H9 (cell line): ENCODE measurements at places on chromosomes 3 and 15. TPM values are rescaled to one million over a fixed set of nuclear protein-coding genes. Genes with fewer than 3 reads are reported as not detected.

Gene CCR3
- not detected in 2 replicates for total RNA-seq

Gene CHST14
- total RNA-seq = 24.4 and 25.7 TPM in 2 replicates

- H3K36me3 ChIP-seq = no peaks in the 10 kb centered on the region
- H3K4me1 ChIP-seq = no peaks in the 10 kb centered on the region; the same call in 1 of the 2 replicates
- no peak overlapping the region for H3K4me3 ChIP-seq
- DNase-seq = no peak
- no peaks in the 10 kb centered on the region for H3K27me3 ChIP-seq
Observed at GRCh38 chr15:75230016-75230343, 28.2 kb upstream of the GOLGA6C start.

DNA sequence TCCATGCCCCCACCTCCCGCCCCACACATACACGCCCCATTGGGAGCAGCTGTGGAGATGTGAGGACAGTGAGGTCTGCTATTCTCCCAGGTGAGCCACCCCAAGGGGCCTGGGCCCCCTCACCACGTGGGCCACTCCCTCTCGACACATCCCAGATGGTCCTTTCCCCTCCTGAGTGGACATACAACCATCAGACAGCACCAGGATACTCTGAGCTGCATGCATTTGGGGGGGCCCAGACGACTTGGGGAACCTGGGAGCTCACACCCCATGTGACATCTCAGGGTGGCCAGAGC lies 17.5 kb downstream of the FBLN2 start:
- H3K4me1 ChIP-seq = no peaks in the 10 kb centered on the region
- DNase-seq = no peak
- no peaks in the 10 kb centered on the region for H3K36me3 ChIP-seq
- no peak overlapping the region for H3K27ac ChIP-seq
- no peak overlapping the region for H3K4me3 ChIP-seq
- H3K27me3 ChIP-seq = no peaks in the 10 kb centered on the region

Gene CLPX
- total RNA-seq = 53.8 and 55.8 TPM in 2 replicates

DNA sequence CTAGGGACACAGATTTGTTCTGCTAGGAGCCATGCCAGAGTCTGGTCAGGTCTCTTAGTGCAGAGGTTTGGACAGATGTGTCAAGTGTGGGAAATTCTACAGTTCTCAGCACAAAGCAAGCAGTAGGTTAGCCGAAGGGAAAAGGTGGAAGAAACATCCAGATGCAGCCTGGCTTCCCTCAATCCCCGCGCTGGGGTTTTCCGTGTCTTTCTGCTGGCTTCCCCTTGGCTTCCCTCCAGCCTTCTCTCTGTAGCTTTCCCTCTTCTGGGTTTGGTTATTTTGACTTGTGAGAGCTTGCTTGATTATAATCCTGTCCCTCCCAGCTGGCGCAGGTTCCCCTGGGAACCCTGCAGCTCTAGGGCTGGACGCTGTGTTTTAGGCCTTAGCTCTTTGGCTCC lies 4.1 kb downstream of the TF start:
- no peaks in the 10 kb centered on the region for H3K4me1 ChIP-seq
- H3K4me3 ChIP-seq = no peak overlapping the region
- no peaks in the 10 kb centered on the region for H3K27me3 ChIP-seq
- no peaks in the 10 kb centered on the region for H3K36me3 ChIP-seq
- no peak for DNase-seq

GRCh38 chr3:72306800-72307341 lies 521.9 kb upstream of the PROK2 start:
- no peaks in the 10 kb centered on the region for H3K36me3 ChIP-seq
- H3K4me3 ChIP-seq = no peak overlapping the region
- DNase-seq = peak; percentile 67
- no peak overlapping the region for H3K27ac ChIP-seq

- no peak overlapping the region for H3K4me3 ChIP-seq
- no peak for DNase-seq
- no peaks in the 10 kb centered on the region for H3K36me3 ChIP-seq
- H3K27ac ChIP-seq = no peak overlapping the region
- H3K4me1 ChIP-seq = peaks cover 2% of the 10 kb centered on the region; the same call in 1 of the 2 replicates
- no peaks in the 10 kb centered on the region for H3K27me3 ChIP-seq
Observed at GRCh38 chr3:31075471-31075870, 181.0 kb upstream of the GADL1 start.

- H3K27ac ChIP-seq = no peak overlapping the region
- H3K27me3 ChIP-seq = no peaks in the 10 kb centered on the region
- no peaks in the 10 kb centered on the region for H3K36me3 ChIP-seq
- no peak for DNase-seq
- H3K4me3 ChIP-seq = no peak overlapping the region
- no peaks in the 10 kb centered on the region for H3K4me1 ChIP-seq
Observed at GRCh38 chr3:98655666-98656065, 62.3 kb upstream of the CPOX start.

- H3K36me3 ChIP-seq = no peaks in the 10 kb centered on the region
- H3K27ac ChIP-seq = no peak overlapping the region
- no peak overlapping the region for H3K4me3 ChIP-seq
- DNase-seq = no peak
- H3K4me1 ChIP-seq = no peaks in the 10 kb centered on the region; the same call in 1 of the 2 replicates
Observed at GRCh38 chr3:169627073-169627472, 36.4 kb downstream of the MECOM start.

GRCh38 chr3:52087731-52088130 lies 31.4 kb upstream of the DUSP7 start:
- H3K4me1 ChIP-seq = no peaks in the 10 kb centered on the region
- peaks cover 12% of the 10 kb centered on the region for H3K36me3 ChIP-seq
- DNase-seq = no peak
- H3K4me3 ChIP-seq = no peak overlapping the region

DNA sequence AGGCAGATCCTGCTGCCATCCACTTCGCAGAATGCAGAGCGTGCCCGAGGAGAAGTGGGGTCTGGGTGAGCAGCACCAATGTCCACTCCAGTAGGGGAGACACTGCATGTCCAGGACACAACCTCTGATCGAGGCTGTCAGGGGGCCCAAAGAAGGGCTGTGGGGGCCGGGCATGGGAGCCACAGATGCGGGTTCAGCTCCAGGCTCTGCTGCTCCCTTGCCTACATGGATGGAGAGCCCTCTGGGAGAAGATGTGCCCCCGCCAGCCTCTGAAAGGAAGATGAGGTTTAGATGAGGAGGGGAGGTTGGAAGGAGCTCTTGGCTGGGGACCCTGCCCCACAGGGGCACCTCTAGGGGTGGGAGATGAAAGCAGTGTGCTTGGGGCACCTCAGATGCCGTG lies 75.4 kb downstream of the KLF13 start:
- no peaks in the 10 kb centered on the region; the same call in 2 of the 3 replicates for H3K36me3 ChIP-seq
- H3K4me3 ChIP-seq = no peak overlapping the region
- DNase-seq = no peak
- no peaks in the 10 kb centered on the region for H3K27me3 ChIP-seq
- H3K4me1 ChIP-seq = no peaks in the 10 kb centered on the region

- no peak overlapping the region for H3K27ac ChIP-seq
- H3K4me1 ChIP-seq = peaks cover 7% of the 10 kb centered on the region; the same call in 1 of the 2 replicates
- H3K4me3 ChIP-seq = no peak overlapping the region
- no peaks in the 10 kb centered on the region for H3K27me3 ChIP-seq
Observed at GRCh38 chr3:169505577-169506230, 157.8 kb downstream of the MECOM start.

DNA sequence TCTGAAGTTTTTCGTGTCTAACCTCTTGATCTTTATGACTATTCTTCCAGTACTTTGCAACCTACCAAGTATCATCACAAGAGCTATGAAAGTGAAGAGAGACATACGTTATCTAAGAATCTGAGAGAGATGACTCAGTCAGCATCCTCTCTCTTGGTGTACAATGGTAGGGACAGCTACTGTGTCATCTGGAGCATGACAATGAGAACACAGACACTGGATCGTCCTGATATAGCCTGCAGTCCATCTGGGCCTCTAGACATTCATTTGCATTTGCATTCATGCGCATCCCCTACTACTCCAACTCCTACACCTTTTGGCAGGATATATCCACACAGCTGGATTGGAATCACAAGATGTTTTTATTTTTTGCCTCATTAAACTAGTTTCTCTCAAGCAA lies 115.2 kb downstream of the PEX5L start:
- H3K4me1 ChIP-seq = no peaks in the 10 kb centered on the region; the same call in 1 of the 2 replicates
- no peak for DNase-seq
- no peaks in the 10 kb centered on the region for H3K27me3 ChIP-seq
- H3K36me3 ChIP-seq = no peaks in the 10 kb centered on the region
- no peak overlapping the region for H3K4me3 ChIP-seq

- no peaks in the 10 kb centered on the region for H3K36me3 ChIP-seq
- no peak for DNase-seq
- H3K4me1 ChIP-seq = no peaks in the 10 kb centered on the region
- no peak overlapping the region for H3K27ac ChIP-seq
Observed at GRCh38 chr3:159548675-159549335, 439.8 kb upstream of the IL12A start.

DNA sequence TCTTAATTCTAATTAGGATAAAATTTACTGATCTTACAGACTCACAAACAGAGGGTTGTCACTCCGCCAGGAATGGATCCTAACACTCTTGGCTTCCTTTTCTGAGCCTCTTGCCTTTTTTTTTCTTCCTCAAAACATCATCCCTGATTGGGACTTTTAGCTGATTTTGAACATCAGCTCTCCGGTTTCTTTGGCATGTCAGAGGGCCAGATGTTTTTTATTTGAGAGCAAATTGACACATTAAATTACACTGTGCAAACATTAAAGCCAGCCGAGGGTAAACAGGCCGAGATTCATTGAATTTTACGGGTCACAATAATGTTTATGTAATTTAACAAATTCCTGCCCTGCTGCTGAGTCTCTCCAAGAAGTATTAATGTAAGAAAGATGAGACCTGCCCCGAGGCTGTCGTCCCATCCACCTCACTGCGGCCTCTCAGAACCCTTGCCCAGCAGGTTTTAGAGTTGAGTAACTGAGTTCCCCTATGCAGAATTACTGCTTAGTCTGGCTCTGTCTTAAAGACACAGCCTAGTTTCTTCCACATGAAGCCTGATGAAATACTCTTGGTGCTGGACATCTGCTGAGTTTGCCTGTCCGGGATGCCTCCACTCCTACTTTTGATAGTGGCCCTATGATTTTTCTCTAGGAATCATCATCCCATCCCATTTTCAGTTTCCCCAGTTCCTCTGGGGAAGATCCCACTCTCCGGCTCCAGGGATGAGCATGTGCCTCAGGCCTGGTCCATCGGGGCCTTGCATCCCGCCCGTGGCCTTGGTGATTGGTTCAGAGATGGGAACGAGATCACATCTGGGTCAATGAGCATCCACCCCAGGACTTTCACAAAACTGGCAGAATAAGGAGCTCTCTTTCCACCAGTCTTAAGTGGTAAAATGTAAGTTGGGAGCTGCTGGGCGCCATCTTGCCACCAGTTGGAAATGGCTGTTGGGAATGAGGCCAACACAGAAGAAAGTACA lies 226.6 kb upstream of the TLE3 start:
- H3K4me3 ChIP-seq = no peak overlapping the region
- H3K4me1 ChIP-seq = peaks cover 3% of the 10 kb centered on the region; the same call in 1 of the 2 replicates
- H3K27me3 ChIP-seq = no peaks in the 10 kb centered on the region
- DNase-seq = no peak
- H3K27ac ChIP-seq = no peak overlapping the region

DNA sequence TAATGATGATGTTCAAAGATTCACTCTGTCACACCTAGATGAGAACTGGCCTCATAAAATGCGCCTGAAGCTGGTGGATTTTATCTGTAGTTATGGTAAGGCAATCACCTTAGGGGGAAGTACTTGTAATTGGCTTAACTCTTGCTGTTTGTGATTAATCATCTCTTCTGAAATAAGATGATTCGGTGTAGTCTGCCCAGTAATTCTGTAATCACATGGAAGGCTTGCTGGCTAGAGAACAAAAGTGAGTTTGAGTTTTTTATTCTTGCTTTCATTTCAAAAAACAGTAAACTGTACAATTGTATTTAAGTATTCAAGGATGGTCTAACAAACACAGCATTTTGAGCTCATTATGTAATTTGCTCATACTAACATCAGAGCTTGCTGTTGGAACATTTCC lies 72.1 kb downstream of the OTOL1 start:
- H3K4me1 ChIP-seq = no peaks in the 10 kb centered on the region
- H3K36me3 ChIP-seq = no peaks in the 10 kb centered on the region
- no peak overlapping the region for H3K27ac ChIP-seq
- no peaks in the 10 kb centered on the region for H3K27me3 ChIP-seq
- DNase-seq = no peak

DNA sequence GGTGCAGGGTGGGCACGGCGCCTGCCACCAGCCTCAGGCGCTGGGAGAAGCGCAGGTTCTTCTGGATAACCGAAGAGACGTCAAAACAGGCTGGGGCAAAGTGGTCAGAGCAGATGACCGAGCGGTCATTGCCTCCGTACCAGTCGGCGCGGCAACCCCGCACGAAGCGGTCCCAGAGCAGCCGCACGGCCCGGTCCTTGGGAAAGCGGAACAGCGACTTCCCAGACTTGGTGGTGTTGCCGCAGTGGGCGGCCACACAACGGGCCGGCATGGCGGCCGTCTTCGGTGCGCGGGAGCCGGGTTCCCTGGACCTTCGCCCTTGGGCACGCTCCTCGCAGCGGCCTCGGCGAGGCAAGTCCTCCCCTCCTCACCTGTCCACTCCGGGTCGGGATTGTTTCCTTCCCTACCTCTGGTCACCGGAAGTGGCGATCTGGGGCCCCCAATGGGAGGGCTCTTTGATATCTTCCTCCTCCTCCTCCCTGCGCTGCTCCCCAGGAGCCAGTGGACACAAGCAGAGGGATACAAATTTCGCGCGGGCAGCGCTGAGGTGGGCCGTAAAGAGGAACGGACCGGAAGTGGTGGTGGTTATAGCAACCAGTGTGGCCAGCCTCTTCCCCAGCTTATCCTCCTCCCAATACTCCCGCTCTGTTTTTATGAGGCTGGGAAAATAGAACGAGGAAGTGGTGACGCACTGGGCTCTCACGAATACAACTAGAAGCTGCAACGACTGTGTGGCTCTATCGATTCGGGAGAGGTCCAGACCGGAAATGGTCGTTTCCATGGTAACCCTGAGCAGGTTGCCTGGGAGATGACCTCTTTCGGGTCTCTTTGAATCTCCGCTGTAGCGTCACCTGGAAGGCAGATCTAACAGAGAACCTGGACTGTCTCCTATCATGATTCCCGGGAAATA lies at the start of the genes LRRC49 and THAP10:
TSS of gene LRRC49 (plus strand) at position 825 of the 910 bp plus-strand sequence. CDS start at position 894, 69 bp downstream.
TSS of gene THAP10 (minus strand) at position 432 of the 910 bp plus-strand sequence. CDS start at position 271, 161 bp downstream.
- H3K36me3 ChIP-seq = no peaks in the 10 kb centered on the region
- H3K27me3 ChIP-seq = no peaks in the 10 kb centered on the region; the same call in 1 of the 2 replicates
- H3K4me3 ChIP-seq = peak within 1 kb of the TSS; percentile 87
- no peak within 1 kb of the TSS for H3K27ac ChIP-seq

GRCh38 chr15:45637552-45638033 lies 2.8 kb downstream of the SQOR start:
- peaks cover 8% of the 10 kb centered on the region; the same call in 1 of the 2 replicates for H3K27me3 ChIP-seq
- H3K4me1 ChIP-seq = no peaks in the 10 kb centered on the region
- H3K36me3 ChIP-seq = no peaks in the 10 kb centered on the region
- H3K27ac ChIP-seq = no peak overlapping the region
- no peak overlapping the region for H3K4me3 ChIP-seq

DNA sequence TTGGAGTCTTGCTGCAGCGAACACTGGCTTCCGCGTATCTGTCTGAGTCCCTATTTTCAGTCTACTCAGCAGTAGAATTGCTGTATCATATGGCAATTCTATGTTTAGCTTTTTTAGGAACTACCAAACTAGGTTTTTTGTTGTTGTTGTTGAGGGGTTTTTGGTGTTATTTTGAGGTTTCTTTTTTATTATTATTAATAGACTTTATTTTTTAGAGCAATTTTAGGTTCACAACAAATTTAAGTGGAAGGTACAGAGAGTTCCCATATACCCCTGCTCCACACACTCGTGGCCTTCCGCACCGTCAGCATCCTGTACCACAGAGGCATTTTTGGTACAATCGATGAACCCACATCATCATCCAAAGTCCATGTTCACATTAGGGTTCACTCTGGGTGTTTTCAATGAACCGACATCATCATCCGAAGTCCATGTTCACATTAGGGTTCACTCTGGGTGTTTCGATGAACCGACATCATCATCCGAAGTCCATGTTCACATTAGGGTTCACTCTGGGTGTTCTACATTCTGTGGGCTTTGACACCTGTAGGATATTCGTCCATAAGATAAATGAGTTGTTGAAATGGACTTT lies 67.9 kb downstream of the LMLN start:
- H3K4me1 ChIP-seq = no peaks in the 10 kb centered on the region
- DNase-seq = no peak
- no peak overlapping the region for H3K4me3 ChIP-seq
- no peaks in the 10 kb centered on the region for H3K27me3 ChIP-seq
